ENCODE measurements at places on chromosomes 1 and 21.
A peak's percentile ranks its signal among the peaks of the same experiment; 100 is the strongest.

GRCh38 chr1:200793677-200794076, 55.0 kb downstream of the CAMSAP2 start:
- no peak for DNase-seq

DNA sequence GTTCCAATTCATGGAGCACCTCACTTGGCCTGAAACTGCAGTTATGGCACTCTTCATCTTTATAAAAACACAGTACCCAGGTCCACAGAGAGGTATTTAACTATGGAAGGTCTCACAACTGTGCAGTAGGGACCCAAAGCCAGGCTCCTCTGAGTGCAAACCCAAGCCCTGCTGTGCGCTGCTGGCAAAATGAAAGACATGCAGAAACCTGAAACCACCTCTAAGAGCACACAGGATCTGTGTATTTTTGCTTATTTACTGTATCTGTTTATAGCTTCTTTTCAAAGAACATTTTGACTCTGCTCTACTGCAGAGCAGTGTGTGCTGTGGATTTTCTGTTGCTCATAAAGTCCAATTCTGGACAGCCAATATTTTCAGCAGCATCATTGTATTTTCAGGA, 166.6 kb downstream of the DSCAM start:
- DNase-seq: no peak

- no peak for DNase-seq
Measured at GRCh38 chr1:115641762-115642167, at the start of gene VANGL1. Gene VANGL1 (plus strand): TSS chr1:115641970. CDS start chr1:115651414, 9,444 bp downstream.

DNA sequence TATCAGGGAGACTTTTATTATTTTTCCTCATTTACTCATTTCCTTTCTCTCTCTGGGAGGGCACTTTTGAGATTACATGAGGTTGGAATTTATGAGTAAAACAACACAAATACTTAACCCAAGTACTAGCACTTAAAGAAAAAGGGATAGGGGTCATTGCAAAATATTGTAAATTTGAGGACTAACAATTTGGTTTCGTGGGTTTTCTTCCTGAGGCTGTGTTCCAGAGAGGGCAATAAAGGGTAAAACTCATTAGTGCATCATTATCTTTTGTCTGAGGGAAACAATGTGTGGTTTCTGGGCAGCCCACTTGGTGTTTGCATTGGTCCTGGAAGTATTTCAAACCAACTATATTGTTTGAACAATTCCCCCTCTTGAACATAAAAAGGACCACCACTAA, 96.5 kb downstream of the GREM2 start:
- DNase-seq: no peak

DNA sequence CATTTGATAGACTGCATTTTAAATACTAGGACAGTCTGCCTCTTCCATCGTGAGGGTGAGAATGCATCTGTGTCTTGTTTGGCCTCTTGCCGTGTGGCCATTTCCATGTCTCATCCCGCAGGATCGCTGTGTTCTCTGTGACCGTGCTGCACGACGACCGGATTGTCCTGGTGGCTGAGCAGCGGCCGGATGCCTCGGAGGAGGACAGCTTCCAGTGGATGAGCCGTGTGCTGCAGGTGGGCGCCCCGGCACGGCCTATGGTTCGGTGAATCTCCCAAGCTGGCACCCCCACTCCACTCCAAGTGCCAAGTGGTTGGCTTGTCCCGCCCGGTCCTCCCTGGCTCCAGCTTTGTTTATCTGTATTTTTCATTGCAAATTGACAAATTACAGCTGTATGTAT, 55.2 kb downstream of the S100B start:
- no peak for DNase-seq

GRCh38 chr1:164440232-164440631, 118.8 kb upstream of the PBX1 start:
- peak; percentile 51 for DNase-seq

DNA sequence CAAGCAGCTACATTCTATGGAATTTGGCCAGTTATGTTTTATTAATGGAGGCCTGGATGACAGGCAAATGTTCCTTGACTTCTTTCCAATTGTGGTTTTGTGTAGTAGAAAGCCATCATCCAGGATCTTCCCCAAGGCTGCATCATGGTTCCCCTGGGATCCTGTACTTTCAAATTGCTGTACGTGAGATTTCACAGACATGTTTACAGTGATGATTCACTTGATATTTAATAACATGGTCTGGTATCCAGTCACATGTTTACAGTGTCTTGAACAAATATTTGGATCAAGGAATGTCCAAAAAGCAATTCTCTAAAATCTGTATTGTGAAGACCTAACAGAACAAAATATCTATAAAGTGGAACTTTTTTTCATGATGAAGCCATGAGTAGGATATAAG, 68.3 kb upstream of the ST6GALNAC3 start:
- DNase-seq: no peak

- no peak for DNase-seq
Measured at GRCh38 chr1:923991-924655, 400 bp downstream of the SAMD11 start.

- no peak for DNase-seq
Measured at GRCh38 chr1:183841550-183841949, 36.6 kb downstream of the RGL1 start.

GRCh38 chr1:152148051-152148450, 11.0 kb downstream of the RPTN start:
- no peak for DNase-seq

DNA sequence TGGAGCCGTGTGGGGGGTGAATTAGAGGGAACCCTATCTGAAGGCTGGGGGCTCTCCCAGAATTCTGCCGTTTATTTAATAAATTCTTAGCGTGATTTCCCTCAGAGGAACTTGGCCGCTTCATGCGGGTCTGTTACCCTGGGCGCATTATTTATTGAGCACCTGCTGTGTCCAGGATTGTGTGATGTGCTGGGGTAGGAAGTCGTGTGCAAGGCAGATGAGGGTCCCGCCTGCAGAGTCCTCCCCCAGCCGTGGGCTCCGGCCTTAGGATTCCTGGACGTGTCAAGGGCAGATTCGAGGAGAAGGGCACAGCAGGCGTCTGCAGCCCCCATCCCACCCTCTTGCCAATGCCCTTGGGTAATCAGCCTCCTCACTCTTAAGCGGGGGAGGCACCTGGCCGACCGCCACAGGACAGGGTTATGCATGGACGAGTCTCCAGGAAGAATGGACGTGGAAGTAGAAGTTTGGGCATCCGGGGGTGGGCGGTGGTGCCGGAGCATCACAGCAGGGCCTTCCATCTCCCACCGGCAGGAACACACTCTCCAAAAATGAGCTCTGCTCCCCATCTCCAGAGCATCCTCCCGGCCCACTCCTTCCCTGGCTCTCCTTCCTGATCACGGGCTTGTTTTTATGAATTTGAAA, 233.3 kb upstream of the C1orf174 start:
- no peak for DNase-seq

DNA sequence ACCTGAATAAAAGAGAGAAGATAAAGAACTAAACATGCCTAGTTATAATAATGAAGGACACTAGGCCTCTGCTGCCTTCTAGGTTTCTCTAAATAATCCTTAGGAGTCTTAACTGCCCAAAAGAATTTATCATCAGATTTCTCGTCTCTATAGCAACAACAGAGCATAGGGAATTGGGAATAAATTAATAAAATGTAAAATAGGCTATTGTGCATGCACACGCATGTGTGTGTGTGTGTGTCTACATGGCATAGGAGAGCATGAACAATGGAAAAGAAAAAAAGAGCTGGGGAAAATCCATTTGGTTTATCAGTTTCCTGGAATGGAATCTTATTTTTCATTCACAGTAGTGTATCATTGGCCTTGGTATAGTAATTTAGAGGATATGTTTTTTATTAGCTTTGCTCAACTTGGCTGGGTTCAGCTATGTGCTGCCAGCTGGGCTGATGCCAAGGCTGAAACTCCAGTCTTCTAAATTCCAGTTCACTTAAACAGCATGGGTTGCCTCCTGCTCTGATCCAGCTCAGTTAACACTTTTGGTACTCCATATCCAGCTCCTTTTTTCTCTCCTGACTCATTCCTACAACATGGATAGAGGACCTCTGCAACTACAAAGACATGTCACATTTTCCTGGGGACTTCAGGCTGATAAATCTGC, 80.6 kb upstream of the SLFNL1 start:
- DNase-seq: peak; percentile 7

DNA sequence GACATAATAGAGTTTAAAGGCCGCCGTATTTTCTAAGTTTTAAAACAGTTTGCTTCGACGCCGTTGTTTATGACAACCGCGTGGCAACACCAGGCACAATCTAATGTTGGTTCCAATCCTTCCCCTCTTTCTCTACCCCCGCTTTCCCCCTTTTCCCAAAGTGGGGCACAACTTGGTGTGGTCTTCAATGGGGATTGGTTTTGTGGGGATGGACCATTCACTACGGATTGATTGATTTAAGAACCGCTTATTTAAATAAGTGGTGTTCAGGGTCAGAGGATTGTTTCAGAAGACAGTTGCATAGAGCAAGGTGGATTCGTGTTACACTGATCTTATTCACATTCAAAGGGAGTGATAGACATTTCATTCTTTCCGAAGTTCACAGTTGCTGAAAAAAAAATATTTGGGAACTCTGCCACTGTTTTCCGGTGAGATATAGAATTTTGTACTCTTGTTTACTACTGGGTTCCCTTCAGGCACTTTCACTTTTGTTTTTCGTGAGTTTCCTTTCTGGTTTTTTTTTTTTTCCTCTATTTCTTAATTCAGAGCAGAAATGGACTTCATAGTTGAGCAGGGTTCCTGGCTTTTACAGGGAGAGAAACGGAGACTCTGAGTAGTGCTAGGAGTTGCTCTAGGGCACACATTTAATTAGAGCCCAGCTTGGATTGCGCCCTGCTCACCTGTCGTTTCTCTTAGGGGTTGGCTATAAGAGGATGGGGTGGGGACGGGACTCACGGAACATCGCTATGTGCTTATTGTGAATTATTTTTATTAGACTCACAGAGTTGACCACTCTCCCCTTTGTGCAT, 79.6 kb upstream of the AK4 start:
- DNase-seq: peak; percentile 61

- no peak for DNase-seq
Measured at GRCh38 chr1:8347635-8348034, 29.7 kb downstream of the SLC45A1 start.

DNA sequence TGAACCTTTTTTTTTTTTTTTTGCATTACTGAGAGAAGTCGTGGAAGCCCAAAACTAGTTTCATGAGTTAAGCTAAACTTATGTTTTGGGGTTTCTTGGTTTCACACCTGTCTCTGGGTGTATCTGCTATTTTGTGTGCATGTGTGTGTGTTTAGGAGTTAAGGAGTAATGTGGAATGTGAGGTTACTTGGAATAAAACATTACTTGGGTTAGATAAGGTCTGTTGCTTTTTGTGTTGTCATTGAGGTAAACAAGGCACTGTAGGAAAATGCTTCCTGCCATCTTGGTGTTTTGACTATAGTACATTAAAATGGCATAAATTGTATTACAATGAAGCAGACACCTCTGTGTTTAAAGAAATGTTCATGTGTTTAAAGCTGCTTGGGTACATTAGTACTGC, 2.9 kb downstream of the TENT5C start:
- no peak for DNase-seq

GRCh38 chr1:21868941-21869454, 56.9 kb downstream of the LDLRAD2 start:
- no peak for DNase-seq

DNA sequence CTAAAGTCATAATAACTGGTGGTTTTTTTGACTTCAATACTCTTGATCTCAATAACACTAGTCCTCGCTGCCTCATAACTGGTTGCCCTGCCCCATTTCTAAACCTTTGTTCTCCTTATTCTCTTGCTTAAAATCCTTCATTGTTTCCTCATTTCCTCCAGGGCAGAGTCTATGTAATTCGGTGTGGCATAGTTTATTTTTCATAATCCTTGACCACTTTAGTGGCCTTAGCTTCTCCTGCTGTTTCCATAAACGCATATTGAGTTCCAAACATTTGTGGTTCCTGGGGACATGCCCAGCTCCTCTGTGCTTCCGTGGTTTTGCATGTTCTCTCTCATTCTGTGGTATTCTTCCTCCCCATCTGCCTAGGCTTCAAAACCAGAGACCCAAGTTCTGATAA, 19.0 kb upstream of the TLCD4 start:
- DNase-seq: no peak

GRCh38 chr1:155507945-155508344, 54.7 kb downstream of the ASH1L start:
- no peak for DNase-seq

DNA sequence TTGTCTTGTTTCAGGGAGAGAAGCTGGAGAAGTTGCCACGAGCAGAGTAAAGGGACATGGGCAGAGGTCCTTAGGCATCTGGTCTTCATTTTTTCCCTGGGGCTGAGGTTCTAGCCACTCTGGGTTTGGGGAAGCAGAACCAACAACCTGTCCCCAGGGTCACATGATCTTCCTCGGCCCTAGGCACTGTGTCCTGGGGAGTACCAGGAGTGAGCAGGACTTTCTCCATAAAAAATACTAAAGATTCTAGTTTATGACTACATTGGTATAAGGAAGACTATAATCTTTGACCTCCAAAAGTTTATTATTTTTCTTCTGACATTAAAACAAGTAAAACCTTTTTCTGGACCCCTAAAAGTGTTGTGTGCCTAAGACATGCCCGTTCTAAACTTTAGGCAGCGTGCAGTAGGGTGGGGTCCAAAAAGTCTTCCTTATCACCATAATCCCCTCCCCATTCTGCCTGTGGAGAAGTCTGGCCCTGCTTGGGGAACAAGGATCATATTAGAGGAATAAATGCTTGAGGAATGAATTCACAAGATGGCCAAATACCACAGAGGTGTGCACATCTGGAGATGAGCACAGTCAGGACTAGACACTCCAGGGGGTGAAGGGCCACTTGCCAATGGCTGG, 19.3 kb upstream of the IGSF3 start:
- no peak for DNase-seq

DNA sequence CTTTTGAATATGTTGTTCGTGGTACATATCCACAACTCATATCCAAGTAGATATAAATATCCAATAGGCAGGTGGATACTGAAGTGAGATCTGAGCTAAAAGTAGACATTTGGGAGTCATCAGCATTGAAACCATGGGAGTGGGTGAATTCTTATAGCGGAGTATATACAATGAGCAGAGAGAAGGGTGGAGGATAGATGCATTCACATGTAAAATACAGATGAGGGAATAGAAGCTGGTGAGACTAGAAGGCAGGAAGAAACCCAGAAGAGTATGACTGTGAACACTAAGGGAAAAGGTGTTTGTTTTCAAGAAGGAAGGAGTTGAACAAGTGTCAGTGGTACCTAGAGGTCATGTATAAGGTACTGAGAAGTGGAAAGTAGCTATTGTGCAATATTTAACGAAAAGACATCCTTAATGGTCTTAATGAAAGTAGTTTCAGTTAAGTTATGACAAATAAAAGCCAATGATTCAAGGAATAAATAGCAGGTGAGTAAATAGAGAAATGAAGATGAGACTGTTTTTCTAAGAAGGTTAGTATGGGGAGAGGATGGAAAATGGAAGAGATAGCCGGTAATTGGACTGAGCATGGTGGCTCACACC, 181.6 kb upstream of the CACYBP start:
- DNase-seq: no peak

DNA sequence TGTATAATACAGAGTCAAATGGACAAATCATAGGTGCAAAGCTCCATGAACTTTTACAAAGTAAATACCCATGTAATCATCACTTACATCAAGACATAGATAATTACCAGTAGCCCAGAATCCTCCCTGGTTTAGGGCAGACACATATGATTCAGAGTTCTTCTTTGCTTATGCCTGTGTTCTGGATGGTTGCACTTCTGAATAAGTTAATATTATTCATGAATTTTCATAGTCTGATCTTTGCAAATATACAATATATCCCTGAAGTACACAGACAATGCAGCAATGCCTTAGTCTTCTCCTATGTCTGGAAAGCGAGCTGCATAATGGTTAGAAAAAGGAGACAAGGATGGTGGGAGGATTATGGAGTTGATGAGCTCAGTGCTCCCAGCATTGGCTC, 122.4 kb upstream of the PLXNA2 start:
- DNase-seq: no peak

- DNase-seq: no peak
Measured at GRCh38 chr1:9078015-9078751, 8.7 kb upstream of the SLC2A5 start.
